HuH-7 (cell line): ENCODE measurements at places on chromosomes 7 and 10.

DNA sequence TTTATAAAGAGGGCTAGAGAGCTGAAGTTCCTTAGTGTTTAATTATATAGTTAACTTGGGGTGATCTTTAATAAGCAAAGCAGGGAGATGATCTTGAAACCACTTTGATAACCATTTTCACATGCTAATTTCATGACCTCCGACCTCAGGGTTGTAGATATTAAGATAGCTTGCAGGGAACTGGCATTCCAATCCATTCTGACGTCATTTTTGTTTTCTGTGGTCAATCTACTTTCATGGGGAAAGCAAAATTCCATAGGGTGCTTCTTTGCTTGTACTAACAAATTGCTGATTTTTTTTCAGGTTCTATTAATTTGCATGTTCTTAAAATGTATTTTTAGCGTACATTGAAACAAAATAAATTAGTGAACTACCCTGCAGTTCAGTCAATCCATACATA lies 139.3 kb downstream of the CDCA7L start:
- no peak for DNase-seq

GRCh38 chr7:16695621-16696237 lies 49.7 kb downstream of the BZW2 start:
- DNase-seq: peak; percentile 62

- no peak for DNase-seq
These were observed 11.3 kb downstream of the UNCX start for GRCh38 chr7:1243964-1244416.

DNA sequence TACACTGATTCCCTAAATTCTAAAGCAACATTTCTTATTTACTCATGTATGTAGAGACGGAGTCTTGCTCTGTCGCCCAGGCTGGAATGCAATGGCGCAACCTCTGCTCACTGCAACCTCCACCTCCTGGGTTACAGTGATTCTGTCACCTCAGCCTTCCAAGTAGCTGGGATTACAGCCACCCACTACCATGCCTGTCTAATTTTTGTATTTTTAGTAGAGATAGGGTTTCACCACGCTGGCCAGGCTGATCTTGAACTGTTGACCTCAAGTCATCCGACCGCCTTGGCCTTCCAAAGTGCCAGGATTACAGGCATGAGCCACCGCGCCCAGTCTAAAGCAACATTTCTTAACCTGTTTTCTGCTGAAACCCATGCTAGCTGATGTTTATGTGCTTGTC lies 227.6 kb upstream of the PLXDC2 start:
- no peak for DNase-seq

DNA sequence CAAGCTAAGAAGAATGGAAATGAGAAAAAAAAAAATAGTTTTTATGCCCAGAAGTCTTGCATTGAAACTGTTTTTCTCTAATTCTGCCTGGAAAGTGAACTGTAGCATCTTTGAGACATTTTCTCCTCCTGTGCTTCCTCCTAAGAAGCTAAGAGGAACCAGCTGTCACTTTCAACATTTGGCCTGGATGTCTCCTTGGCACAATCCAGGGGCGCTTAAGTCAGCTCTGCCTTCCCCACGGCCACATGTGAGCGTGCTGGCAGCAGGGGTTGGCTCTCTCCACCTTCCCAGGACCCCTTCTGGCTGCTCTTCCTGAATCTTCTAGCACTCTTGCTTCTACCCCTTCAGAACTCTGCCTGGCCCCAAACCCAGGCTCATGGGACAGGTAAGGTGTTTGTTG lies 289.6 kb upstream of the ADARB2 start:
- no peak for DNase-seq

GRCh38 chr7:133540096-133540860 lies 287.4 kb downstream of the EXOC4 start:
- no peak for DNase-seq

GRCh38 chr7:110502888-110503465 lies 588.0 kb upstream of the LRRN3 start:
- DNase-seq: no peak

DNA sequence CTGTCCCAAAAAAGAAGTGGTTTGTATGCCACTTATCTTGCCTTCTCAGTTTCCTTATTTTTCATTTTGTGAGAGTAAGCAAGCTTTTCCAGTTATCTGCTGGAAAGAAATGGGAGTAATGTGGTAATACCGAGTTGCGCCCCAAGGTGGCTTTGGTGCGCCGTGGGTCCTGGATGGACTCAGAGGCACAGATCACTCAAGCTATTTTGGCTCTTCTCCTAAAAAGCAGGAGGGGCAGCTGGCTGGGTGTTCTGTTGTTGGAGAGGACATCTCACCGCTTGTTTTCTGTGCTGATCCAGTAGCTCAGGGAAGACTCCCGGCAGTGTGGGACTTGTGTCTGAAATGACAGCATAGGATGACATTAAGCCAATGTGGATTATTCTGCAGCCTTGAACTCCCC lies 16.4 kb downstream of the PRKRIP1 start:
- peak; percentile 46 for DNase-seq

DNA sequence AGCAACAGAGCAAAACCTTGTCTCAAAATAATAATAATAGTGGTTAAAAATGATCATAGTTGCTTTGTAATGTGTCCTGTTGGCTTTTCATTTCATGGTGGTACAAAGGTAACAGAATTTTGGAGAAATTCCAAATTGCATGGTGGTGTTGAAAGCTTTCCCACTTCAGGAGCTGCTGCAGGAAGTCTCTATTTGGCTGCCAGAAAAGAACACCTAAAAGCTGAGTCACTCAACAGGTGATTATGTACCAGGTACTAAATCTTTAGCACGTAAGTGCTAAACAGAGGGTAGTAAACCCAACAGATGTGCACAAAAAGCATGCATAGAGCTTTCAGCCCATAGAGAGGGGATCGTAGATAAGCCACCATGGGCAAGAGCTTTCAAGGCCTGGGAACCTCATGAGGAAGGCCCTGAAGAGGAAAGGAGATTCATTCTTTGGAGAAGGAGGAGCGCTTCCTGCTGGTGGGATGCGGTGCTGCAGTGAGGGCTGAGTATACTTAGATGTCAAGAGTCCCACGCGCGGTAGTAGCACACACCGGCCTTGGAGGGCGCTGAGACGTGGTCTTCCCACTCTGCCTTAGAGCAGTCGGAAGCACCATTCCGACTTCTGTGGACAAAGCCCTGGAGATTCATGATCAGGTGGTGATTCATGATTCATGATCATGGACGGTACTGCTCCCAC lies 118.7 kb downstream of the RALA start:
- DNase-seq: peak; percentile 25

- no peak for DNase-seq
These were observed 115.5 kb downstream of the FOXP2 start for GRCh38 chr7:114530057-114530611.

GRCh38 chr7:65955718-65956117 lies 26.3 kb downstream of the GUSB start:
- no peak for DNase-seq

DNA sequence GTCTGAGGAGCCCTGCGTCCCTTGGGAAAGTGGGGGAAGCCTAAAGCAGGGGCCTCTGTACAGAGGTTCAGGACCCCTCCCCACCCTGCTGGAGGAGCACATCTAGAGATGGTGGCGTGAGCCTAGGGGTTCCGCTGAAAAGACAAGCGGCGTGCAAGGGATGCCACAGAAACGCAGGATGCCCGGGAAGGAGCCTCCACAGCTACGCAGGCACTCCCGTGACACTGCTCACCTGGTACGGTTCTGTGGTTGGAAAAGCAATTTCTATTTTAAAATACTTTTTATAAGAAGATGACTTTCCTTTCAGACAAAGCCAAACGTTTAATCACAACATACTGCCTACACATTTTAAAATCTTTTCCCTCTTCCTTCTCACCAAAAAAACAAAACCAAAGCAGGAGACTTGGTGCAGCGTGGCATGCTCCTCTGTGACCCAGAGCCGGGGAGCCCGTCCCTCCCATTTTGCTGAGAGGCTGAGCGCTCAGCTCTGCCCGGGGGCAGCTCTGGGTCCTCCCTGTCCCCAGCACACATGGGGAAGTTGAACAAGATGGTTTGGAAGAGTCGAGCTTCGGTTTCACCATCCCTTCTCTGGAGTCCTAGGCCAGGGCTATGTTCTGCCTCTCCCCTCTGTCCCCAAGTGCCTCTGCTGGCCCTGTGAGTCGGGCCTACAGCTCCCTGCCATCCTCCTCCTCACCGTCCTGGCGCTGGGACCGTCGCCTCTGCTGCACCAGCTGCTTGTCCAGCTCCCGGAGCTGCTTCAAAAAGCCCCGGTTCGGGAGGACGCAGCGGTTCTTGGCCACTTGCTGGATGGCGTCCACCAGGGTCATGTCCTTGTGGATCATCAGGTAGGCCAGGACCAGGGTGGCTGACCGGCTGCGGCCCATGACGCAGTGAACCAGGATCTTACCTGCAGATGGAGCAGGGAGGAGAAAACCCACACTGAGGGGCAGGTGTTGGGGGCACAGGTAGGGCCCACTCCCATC lies 74.0 kb upstream of the SAMD8 start:
- no peak for DNase-seq
